ENCODE measurements at places on chromosomes 5 and 9.

DNA sequence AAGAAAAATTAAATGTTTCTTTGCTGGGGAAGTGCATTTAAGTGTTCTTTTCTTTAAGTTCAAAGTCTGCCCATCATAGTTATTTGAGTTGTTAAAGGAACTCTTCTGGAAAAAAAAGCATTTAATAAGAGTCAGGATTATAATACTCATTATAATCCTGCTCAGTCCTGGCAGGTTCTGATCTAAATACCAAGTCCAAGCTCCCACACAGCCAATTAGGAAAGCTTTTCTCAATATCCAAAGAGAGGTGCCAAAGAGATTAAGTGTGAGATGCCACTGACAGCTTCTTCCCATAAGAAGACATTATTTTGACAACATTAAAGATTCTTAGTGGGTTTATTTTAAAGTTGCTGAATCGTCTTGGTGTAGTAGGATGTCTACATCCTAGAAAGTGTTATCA, 235.2 kb upstream of the DAB2 start:
- DNase-seq, result no peak

DNA sequence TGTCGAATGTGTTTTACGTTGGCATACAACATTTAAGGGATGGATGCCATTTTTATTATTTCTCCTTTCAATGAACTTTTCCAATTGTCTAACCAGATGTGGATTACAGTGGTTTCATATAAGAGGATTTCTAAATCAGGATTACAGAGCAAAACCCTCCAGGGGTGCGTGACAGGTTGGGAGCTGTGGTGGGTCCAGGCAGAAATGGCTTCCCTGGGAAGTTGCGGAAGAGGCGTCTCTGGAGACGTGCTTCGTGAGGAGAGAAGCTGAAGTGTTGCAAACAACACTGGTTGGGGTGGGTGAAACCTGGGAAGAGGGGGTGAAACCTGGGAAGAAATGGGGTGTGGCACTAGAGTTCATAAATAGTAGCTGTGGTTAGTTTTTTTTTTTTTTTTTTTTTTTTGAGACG, 4.5 kb upstream of the RPL26L1 start:
- DNase-seq, result no peak

GRCh38 chr9:74006935-74007334, 490.2 kb upstream of the RORB start:
- DNase-seq, result no peak

GRCh38 chr5:171268700-171269620, 40.1 kb upstream of the TLX3 start:
- no peak for DNase-seq

All from stimulated activated CD8-positive, alpha-beta memory T cell treated with anti-CD3 and anti-CD28 coated beads, Interleukin-4, amount 100 ng/mL, for 1 hour (primary cell).